ENCODE measurements at places on chromosomes 5 and 9.

DNA sequence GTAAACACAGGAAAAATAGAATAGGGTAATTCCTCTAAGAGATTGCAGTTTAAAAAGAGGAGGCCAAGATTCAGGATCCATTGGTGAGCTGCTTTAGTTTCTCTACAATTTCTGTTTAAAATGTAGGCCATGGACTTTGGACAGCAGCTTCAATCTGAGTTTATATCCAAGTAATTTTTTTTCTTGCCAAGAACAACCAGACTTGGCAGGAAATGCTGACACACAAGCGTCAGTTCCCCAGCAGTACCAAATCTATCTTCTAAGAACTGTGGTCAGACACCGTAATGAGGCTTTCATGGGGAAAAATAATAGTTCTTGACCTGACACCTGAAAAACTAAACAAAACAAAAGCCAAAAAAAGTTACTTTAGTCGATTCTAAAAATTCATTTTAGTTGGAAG is 528.8 kb downstream of the CSNK1G3 start:
- DNase-seq: no peak

DNA sequence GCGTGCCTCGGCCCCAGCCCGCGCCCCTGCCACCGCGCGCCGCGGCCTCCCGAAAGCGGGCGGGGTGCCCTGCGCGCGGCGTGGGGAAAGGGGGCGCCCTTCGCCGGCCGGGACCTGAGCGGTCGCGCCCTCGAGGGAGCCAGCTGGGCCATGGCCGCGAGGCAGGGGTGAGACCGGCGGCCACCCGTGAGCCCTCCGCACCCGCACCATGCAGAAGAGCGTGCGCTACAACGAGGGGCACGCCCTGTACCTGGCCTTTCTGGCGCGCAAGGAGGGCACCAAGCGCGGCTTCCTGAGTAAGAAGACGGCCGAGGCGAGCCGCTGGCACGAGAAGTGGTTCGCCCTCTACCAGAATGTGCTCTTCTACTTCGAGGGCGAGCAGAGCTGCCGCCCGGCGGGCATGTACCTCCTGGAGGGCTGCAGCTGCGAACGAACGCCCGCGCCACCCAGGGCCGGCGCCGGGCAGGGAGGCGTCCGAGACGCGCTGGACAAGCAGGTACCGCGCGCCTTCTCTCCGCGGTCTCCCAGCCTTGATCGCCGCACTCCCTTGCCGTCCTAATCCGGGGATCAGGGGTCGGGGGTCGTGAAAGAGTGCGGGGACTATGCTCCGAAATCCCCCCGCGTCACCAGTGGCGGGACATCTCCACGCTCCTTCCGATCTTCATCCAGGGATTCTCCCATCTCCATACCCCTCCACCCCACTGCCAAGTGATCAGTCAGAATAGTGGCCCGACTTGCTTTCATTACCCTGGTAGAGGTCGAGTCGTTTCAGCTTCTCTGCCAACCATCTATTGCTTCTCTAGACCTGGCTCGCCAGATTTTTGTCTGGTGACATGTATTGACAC is 590 bp downstream of the RASGRF2 start:
- DNase-seq: no peak

- DNase-seq: no peak
Observed at GRCh38 chr5:60803712-60804111, 40.4 kb downstream of the ELOVL7 start.

DNA sequence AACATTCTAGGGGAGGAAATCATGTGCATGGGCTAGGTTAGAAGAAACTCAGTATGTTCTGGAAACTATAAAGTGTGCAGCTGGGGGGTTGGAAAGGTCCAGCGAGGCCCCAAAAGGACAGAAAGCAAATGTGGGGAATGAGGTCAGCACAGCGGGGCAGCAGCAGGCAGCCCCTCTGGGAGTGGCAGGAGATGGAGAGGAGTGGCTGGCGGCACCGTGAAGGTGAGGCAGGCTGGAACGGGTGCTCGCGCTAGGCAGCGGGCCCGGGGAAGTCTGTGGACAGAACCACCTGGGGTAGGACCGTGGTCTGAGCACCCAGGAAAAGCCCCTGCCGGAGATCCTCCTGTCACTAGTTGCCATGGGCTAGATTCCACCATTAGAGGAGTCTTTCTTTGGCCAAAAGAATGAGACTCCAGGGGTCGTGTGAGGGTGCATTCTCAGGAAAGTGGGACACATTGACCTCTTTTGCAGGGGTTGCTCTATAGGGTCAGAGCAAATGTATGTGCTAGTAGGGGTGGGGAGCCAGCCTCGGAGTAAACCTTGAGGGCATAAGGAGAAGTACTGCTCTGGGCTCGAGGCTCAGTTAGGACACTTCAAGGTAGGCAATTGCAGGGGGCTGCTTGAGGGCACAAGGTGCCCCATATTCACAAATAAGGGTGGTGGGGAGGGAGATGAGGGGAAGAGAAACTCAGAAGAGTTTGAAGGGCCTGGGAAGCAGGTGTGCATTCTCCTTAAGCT is 61.2 kb downstream of the IL6ST start:
- no peak for DNase-seq
